ENCODE measurements at places on chromosomes 2 and 18.

- DNase-seq = no peak
These were observed 495.8 kb upstream of the ACVR2A start for GRCh38 chr2:147348931-147349555.

- DNase-seq = no peak
These were observed 39.6 kb upstream of the SCN1A start for GRCh38 chr2:166167449-166167848.

- DNase-seq = no peak
These were observed 108.9 kb downstream of the NEDD4L start for GRCh38 chr18:58152891-58153290.

DNA sequence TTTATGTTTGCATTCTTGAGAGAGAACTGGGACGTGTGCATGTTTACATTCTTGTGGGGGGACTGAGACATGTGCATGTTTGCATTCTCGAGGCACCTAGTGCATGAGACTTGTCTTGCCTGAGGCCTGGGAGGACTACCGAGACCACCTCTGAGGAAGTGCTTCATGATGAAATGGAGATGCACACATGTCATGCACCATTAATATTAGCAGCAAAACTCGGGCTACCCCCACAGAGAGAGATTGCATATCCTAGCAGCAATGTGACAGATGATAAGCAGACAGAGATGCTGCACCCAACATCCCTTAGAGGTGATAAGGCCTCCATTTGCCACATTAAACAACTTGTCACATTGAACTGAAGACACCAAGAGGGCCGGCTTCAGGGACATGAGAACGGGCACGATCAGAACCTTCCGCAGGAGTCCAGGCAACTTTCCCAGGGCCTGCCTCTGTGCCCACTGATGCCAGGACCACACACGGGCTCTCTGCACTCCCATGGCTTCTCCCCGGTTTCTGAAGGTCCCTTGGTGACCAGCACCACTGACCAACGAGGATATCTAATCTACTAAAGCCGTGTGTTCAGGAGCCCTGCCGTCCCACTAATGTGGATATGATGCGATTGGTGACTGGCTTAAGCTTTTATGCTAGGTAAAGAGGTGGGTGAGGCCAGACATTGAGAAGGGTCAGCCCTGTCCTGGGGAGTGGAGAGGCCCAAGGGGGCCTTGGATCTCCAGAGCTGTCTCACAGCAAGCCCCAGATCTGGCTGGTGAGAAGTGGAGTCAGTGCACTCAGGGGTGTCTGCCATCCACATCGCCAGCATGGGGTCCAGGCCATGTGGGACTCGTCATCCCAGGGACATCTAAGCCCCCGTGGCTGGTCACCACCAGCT, 208.3 kb downstream of the NDUFA10 start:
- DNase-seq = no peak
